Esophagus squamous epithelium (tissue), 5 donors: ENCODE measurements at places on chromosomes 3 and 15.

GRCh38 chr3:17469954-17470353 is 272.5 kb downstream of the TBC1D5 start:
- DNase-seq, result no peak

- DNase-seq, result no peak
These were observed 55.4 kb downstream of the LIPC start for GRCh38 chr15:58487041-58487723.

DNA sequence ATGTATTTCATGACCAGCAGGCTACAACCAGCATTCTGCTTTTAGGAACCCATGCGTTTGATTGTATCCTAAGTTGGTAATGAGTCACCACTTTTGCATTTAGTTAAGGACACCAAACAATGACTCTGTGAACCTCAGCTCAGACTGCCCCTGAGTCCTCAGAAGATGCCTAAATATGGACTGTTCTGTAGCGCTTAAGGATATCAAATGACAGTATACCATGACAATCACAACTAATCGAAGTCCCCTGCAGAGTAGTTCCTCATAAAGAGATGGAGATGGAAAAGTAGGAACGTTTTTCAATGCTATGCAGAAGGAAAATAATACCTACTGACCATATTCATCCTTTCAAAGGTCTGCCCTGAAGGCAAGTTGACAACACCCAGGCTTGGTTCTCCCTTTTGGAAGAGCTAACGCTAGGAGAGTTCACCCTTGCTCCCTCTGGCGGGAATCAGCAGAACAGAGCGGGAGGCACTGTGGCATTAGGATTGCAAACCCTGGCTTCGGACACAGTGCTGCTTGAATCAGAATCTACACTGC is 508.6 kb downstream of the FHIT start:
- DNase-seq, result no peak

DNA sequence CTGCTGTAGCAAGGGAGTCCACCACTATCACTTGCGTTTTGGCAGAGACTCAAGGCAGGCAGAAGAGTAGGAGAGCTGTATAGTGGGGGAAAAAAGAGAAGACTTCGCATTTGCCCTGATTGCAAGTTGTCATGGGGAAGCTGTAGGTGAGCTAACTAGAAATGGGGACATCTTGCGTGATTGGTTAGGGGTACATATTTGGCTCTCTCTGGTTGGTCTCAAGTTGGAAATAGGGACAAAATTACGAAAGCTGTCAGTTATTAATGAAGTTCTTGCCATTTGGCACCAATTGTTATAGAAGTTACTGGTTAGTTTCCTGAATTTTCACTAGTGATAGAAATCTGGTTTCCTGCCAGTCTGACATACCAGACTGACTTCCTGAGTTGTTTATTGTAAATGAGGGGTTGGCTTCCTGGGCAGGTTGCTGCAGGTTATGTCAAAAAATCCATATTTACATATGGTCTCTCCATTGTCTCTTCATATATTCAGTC is 8.2 kb upstream of the SENP7 start:
- no peak for DNase-seq

- DNase-seq, result no peak
These were observed 57.7 kb downstream of the IL16 start for GRCh38 chr15:81254277-81254915.

DNA sequence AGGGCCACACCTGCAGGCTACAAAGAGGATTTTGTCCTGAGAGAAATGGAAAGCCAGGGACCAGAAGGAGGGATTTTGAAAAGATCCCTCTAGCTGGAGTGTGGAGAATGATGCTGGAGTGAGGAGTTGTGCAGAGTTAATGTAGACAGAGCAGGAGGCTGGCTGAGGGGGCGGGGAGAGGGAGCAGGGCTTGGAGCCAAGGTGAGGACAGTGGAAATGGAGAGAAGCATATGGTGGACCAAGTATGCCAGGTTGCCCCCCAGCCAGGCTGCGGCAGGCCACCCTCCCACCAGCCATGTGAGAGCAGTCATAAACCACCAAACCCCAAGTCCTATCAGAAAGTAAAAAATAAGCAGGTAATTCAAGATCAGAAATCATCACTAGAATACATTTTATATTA is 14.7 kb downstream of the RARRES1 start:
- DNase-seq, result no peak

DNA sequence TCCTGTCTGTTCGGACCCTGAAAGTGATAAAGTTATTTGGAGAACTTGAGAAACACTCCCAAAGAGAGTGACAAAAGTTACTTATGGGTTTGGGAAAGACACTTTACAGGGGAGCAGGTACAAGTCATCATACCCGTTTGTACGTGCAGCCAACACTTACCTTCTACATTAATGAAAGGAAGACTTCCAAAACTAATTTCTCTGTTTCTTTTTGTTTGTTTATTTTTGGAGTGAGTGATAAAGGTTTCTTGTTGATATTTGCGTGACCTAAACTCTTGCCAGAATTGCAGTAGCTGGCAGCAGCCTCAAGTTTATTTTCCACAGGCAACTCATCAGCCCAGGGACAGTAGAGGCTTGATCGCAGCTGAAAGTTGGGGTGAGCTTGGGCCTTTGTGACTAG is 8.4 kb downstream of the ABHD2 start:
- no peak for DNase-seq

DNA sequence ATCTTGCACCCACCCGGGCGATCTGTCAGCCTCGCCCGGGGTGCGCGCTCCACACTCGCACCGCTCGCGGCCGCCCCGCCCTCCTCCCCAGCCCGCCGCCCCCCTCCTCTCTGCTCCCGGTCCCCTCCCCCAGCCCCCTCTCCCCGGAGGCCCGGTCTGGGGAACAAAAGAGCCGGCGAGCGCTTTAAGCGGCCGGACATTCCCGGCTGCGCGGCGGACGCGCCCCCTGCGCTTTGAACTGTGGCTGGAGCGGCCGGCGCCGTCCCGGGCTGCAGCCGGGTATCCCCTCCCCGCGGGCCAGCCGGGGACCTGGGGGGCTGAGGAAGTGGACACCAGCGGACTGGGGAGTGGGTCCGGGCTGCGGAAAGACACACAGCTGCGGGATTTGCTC is at the start of gene IGDCC3:
Gene IGDCC3, minus strand, starts transcription at position 27 of the 391 bp plus-strand sequence. CDS start 214 bp downstream, outside the sequence.
- no peak for DNase-seq

DNA sequence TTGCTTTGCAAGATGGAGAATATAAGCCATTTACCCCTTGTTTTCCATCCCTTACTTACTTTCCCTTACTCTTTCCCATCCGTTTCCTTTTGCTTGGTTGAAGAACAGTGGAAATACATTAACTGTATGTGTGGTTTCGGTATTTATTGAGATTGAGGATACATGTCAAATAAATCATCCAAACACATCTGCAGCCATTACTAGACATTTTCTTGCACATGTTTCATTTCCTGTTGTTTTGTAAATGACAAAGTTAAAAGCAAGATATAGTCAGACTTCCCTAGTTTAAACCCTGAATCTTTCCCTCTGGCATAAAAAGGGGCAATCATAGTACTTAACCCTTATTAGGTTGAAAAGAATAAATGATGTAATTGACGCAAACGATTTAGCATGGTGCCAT is 82.1 kb upstream of the BCHE start:
- DNase-seq, result no peak

DNA sequence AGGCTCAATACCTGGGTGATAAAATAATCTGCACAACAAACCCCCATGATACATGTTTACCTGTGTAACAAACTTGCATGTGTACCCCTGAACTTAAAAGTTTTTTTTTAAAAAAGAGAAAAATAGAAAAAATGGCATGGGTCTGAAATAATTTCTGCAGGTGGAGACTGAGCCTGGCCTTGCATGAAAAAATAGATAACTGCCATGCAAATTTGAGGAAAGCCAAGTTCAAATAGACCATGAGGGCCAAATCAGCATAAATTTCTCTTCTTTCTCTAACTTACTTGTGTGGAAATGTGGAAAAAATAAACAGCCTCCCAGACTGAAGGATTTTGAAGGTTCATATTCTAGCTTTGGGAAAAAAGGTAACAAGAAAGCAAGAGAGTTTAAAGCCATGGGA is 744 bp upstream of the ACKR4 start:
- DNase-seq, result no peak

- no peak for DNase-seq
These were observed 83.6 kb upstream of the XCR1 start for GRCh38 chr3:46110701-46111493.
